ENCODE measurements at places on chromosomes 7 and 10.
A peak's percentile ranks its signal among the peaks of the same experiment; 100 is the strongest.

GRCh38 chr10:129415215-129416140 is 51.6 kb upstream of the MGMT start:
- no peak for DNase-seq

DNA sequence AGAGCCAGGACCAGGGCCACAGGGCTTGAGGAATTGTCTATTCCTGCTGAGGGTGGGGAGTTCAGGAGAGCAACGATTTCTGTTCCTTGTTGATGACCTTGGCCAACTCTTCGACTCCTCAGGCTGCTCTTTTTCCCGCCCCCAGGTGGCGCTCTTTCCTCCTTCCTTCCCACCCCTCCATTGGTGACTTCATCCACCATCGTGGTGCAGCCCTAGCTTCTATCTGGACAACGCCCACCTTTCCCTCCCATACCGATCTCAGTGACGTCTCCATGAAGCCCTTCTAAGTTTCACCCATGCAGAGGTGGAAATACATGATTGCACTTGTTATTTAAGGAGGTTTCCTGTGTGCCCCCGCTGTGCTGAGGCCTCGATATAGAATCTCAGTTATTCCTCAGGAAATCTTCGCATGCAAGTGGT is 22.1 kb upstream of the CARD11 start:
- no peak for DNase-seq

DNA sequence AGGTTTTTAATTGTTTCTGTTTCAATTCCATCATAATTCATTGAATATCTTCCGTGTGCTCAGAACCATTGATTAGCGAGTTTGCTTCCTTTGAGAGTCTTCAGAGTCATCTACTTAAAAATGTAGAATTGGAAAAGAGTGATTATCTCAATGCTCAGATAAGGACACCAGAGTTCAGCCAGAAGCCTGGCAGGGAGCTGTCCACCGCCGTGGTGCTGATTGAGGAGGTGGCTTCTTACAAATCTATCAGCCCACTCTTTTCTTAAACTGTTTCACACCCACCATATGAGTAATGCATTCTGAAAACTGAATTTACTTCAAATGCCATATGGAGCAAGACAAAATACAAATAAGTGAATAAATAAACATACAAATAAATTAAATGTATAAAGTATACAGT is 79.3 kb downstream of the INSYN2A start:
- DNase-seq = no peak

DNA sequence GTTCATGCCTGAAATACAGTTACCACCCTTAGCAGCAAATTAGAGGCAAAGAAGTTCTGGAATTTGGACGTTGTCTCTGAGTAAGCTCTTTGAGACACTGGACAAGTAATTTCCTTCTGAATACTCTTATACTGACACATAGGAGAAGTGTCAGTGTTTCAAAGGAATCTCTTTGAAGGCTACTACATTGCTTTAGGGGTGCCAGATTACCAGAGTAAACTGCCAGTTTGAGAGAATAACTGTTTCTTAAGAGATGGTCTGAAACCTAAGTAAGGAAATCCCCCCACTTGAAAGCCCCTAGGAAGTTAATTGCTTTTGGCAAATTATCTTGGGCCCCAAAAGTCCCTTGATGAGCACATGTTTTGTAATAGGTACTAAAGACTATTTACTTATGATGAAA is 3.4 kb downstream of the FAS start:
- no peak for DNase-seq

- no peak for DNase-seq
Measured at GRCh38 chr10:117899181-117899683, 147.5 kb downstream of the RAB11FIP2 start.

DNA sequence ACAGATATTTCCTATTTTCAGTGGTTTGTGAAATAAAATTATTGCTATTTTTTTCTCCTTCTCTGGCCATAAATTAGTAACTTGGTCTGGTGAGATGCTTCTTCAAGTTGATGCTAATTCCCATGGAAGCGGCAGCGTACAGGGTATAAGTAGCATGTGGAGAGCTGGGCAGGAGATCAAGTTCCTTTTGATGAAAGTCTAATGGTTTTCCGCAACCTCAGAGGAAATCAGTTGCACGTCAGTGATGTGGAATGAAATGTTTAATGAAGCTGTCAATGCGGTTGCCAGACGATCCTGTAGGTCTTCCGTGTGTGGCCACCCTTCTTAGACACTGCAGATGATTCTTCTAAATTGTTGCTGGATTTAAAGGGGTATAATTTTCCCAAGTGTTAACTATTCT is 236.4 kb upstream of the GRM3 start:
- DNase-seq = no peak

DNA sequence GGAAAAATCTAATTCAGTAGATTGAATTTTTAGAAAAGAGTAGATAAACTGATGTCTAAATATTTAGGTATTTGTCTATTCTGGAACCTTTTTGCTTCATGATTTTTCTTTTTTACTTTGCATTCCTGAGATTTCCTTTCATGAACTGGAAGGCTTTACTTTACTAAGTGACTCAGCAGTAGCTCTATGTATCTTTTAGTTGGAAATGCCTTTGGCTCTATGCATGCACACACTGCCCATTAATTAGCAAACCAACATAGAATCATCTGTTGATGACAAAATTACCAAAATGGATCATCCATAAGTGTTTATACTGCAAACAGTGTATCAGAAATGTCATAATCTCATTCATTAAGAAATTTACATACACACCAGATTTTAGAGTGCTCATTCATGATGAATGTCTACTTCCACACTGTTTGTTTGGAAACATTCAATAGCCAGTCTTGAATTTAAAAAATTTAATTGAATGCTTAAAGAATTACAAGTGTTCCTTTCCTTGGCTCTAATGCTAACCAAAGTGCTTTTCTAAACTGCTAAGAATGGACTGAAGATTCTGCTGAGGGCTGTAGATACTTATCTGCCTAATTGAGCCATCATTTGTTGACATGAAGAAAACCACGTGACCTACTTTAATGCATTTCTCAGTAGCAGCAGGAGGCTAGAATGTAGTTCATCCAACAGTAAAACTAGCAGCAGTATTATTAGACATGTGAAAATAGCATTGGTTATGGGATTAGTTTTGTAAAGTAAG is 282.0 kb downstream of the ADK start:
- no peak for DNase-seq

GRCh38 chr10:110410329-110411046 is 87.2 kb upstream of the DUSP5 start:
- no peak for DNase-seq

- DNase-seq = no peak
Measured at GRCh38 chr10:2839081-2839725, 228.1 kb upstream of the PFKP start.

- no peak for DNase-seq
Measured at GRCh38 chr7:41002741-41003610, 699.9 kb downstream of the INHBA start.

GRCh38 chr10:60282771-60283353 is 106.8 kb downstream of the ANK3 start:
- DNase-seq = peak; percentile 3

- DNase-seq = no peak
Measured at GRCh38 chr7:2675256-2675764, 12.7 kb upstream of the AMZ1 start.

DNA sequence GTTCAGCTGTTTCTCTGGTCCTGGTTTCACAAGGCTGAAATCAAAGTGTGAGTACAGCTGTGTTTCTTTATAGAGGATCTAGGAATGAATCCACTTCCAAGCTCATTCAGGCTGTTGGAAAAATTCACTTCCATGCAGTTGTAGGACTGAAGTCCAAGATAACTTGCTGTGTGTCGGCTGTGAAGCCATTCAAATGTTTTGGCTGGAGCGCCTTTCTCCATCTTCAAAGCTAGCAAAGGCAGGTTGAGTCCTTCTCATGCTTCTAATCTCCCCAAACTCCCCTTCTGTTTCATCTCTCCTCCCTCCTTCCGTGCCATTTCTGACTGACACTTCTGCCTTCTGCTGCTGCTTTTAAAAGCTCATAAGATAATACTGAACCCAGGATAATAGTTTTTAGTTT is 1195.4 kb upstream of the LRRN3 start:
- no peak for DNase-seq

DNA sequence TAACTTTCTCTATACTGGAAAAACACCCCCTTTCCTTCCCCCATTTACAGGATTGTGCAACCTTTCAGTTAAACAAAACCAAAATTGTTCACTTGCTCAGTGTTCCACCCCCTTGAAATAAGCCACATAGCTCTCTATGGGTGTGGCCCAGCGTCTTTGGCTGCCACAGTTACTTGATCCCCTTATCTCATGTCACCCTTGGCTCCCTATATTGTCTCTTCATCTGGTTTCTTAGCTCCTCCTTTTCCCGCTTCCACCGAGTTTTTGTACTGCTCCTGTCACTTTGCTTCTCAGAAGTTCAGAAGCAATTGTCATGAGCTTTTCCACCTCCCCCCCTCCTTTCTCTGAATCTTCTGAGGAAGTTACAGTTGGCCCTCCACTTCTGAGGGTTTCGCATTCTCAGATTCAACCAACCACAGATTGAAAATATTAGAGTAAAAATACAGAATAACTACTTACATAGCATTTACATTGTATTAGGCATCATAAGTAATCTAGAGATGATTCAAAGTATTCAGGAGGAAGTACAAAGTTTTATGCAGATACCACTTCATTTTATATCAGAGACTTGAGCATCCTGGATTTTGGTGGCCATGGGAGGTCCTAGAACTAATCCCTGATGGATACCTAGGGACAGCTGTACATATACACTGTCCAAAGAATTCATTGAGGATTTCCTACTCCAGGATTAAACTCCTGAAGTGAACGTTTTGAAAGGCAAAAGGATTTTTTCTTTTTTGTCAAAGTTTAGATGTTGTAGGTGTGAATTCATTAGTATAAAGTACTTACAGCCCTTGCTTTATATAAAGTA is 60.4 kb downstream of the ADD3 start:
- DNase-seq = peak; percentile 43

- DNase-seq = no peak
Measured at GRCh38 chr10:98344589-98345038, 70.4 kb downstream of the PYROXD2 start.

DNA sequence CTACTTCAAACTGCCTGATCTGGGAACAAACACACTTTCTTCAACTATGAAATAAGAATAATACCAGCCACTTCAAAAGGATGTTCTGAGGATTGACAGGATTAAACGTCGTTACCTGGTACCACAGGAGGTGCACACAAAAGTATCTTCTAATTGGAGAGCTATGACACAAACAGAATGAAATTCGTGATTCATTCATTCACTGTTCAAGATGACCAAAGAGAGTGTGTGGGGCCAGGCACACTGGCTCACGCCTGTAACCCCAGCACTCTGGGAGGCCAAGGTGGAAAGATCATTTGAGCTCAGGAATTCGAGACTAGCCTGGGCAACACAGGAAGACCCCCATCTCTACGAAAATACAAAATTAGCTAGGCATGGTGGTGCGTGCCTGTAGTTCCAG is 50.9 kb downstream of the SFMBT2 start:
- DNase-seq = no peak

DNA sequence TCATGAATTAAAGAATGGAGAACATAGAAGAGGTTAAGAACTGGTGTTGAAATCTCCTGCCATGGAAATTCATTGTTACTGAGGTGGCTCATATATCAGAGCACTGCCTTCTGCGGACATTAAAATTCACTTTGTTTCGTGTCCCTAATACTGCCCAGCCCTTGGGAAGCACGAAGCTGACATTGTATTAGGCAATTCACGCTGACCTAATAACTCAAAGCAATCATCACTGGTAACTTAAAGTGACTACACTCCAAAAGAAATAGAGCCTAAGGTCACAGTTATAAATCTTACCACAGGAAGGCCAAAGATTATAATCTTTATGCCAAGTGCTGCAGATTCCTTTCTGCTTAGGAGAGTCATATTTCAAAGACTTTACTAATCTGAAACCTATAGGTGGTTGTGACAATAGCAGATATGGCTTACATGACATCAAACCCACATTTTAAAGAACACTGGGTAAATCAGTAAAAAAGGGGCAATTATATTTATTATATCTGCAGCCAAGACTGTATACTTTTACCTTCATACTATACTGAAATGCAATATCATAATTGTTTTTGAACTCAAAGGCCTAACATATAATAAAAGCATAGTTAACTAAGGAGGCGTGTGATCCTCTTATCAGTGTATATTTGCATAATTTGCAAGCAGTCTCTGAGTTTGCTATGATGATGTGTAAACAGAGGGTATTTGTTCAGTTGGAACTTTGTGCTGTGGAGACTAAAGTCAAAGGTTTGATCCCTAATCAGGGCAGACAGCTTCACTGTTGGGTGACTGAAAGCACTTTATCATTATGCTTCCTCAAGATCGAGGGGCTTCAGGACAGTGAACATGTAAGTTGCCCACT is 51.9 kb upstream of the CAPZA2 start:
- DNase-seq = no peak

- no peak for DNase-seq
Measured at GRCh38 chr7:116538138-116538537, 13.3 kb downstream of the CAV1 start.

DNA sequence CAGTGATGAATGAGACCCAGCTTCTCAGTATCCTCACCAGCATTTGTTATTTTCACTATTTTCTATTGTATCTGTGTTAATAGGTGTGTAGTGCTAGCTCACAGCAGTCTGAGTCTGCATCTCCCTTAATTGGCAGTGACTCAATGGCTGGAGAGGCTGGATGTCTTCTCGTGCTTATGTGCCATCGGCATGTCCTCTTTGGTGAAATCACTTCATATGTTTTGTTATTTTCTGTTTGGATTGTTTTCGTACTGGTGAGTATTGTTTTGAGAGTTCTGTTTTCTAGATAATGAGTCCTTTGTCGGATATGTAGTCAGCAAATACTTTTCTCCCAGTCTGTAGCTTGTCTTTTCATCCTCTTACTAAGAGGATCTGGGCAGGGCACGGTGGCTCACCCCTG is 66.1 kb downstream of the AMZ1 start:
- DNase-seq = no peak

GRCh38 chr7:105760551-105761447 is 115.6 kb downstream of the ATXN7L1 start:
- no peak for DNase-seq
